NCI-H460 (cell line): ENCODE measurements at places on chromosomes 5 and 9.

DNA sequence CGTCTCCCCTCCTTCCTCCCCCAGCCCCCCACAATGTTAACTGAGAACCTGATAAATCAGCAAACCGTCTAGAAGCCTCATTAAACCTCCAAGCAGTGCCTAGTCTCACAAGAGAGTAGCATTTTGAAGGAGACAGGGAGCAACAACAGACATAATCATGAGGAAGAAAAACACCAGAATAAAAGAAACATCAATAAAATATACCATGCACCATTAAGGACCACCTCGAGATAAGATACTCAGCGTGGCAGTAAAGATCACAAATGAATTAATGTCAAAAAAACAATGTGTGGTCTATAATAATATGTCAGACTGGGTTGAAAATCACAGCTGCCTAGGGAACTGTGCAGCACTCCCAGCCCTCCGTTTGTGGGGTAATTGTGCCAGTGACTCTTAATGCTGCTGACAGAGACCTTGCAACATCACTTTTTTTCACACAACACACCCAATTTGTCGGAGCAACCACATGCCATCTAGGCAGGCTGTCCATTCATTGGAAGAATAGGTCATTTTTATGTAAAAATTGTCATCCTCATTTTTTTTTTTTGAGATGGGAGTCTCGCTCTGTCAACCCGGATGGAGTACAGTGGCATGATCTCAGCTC, 450.8 kb upstream of the WWC1 start:
- no peak for DNase-seq

- no peak for DNase-seq
These were observed 189.4 kb downstream of the CCDC192 start for GRCh38 chr5:127892467-127893207.

DNA sequence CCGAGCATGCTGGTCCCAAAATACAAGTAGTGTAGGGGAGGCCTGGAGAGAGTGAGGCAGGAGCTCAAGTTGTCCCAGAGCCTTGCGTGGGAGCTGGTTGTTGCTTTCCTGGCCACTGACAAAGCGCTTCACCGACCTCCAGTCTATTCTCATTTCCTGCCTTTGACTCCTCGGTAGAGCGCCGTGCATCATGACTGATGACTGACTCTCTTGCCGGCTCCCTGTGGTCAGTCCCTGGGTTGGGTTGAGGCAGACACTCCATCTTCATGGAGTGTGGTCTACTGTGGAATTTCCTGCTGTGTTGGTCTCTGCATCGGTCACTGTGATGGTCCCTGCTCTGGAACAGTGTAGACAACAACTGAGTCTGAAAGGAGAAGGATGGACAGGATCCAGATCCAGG, 175.1 kb upstream of the S1PR3 start:
- no peak for DNase-seq

- DNase-seq = no peak
These were observed 255.9 kb upstream of the IRX1 start for GRCh38 chr5:3339798-3340115.

- no peak for DNase-seq
These were observed 185.8 kb upstream of the IRX4 start for GRCh38 chr5:2068531-2068930.

DNA sequence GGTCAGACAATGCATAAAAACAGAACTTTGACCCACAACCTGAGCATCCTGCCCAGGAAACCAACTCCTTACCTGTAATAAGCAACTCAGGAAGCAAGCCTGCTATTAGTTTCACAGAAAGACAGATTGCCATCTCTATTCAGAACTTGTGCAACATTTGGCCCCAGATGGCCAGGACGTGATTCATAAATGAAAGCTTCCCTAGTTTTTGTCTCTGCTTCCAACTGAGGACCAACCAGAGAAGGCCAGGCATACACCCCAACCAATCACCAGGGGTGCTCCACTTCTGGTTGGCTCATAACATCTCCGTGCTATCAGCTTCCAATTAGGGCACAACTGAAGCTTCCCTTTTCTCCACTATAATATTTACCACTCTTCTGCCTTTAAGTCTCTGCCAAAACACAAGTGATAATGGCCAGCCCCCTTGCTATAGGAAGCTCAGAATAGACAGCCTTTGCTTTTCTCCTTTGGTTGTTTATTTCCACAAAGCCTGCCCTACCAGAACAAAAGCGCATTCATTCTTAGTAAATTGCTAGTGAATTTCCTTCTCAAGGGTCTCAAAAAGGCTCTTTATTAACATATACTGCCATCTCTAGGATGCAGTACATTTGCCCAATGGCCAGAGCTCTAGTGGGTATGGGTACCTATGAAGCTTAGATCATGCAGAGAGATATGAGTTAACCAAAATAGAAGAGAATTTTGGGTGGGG, 289.7 kb upstream of the DAP start:
- DNase-seq = no peak

GRCh38 chr5:84125216-84125615, 259.5 kb downstream of the EDIL3 start:
- no peak for DNase-seq

- no peak for DNase-seq
These were observed 75.6 kb upstream of the SH3PXD2B start for GRCh38 chr5:172529896-172530295.

GRCh38 chr9:83937861-83938455, 16.7 kb upstream of the KIF27 start:
- peak; percentile 76 for DNase-seq

GRCh38 chr5:82610686-82611085, 332.5 kb upstream of the RPS23 start:
- no peak for DNase-seq

- peak; percentile 26 for DNase-seq
These were observed 2.2 kb downstream of the NR2F1 start for GRCh38 chr5:93585041-93585766.

DNA sequence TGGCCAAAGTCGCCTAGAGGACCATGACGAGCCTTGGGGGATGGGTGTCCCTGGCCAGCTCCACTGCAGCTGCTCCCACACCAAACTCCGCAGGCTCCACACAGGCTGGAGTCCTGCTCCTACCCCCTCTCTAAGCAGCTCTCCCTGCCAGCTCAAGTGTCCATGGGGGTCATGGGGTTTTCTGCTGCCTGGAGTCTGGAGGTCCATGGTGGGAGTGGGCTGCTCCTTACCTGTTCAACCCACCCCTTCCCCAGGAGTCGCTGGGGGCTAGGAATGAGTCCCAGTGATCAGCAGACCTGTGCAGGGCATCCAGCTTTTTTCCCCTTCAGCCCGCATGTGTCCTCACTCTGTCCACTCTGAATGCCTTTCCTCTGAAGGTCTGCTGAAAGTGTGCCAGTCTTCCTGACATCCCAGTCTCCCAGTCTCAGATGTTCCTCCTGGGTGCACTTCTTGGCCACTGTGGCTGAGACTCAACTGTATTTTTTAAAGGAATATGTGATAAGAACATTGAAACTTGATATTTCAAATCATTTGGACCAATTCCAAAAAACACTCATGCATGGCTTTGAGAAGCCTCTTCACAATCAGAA, 261.3 kb upstream of the ANKH start:
- no peak for DNase-seq

DNA sequence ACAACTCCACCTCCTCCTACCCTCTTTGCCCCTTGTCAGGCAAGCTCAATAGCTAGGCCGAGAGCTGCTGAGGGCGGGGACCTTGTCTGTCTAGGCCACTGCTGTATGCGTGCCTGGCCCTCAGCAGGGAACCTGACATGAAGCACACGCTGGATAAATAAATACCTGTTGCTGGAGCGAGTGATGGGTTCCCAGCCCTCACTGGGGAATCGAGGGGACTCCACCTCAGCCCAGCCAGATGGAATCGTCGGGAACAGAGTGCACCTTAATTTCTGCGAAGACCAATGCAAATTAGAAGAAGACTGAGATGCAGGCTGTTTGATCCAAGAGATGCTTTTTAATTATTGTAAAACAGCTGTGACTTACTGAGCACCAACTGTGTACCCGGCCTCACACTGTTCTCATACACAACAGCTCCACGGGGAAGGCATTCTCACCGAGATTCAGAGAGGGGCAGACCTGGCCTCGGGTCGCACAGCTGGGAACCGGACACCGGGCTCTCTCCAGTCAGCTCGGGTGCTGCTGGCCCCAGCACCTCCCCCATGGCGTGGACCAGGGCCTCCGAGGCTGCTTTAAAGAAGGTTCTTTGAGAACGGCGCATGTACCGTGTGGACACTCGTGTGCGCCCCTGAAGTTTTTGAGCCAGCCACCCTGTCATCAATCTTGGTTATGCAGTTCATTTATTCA, 109.7 kb upstream of the IER5L start:
- no peak for DNase-seq

DNA sequence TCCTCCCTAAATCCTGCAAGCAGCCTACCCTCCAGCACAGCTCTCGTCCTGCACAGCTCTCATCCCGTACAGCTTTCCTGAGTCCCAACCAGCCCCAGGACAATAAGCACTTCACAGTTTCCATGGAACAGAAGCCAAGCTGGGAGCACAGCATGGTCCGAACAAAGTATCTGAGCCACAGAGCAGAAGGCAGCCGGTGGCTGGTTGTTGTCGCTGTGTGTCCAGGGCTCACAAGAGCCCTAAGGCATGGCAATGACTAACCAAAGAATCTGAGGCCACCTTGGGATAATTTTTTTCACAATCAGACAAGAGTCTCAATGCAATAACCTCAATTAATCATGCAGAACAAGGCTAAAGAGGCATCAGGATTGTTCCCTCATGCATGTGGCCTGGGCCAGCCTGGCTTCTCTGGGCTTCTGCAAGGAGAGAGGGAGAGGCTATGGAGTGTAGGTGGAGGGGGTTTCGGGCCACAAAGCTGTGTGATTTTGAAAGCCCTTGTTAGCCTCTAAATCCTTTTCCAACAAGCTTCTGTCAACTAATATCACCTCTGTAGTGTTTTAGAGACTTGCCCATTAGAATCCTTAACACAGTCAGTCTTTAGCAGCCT, 323.4 kb downstream of the PIK3R1 start:
- DNase-seq = no peak

DNA sequence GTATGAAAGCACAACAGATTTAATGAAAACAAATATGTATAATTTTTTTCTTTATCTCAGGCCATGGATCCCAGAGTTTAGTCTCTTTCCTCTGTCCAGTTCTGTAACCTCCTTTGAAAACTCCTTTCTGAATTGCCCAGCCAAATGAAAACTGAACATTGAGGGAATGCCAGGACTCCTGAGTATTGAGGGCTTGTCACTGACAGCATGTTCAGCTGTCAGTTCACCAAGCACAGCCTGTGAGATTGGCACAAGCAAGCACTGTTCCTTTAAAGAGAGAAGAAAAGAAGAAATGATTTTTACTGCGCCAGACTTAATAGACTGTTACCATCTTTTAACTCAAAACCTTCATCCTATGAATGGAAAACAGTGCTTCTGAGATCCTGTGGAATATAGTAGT, 27.3 kb downstream of the TTC1 start:
- DNase-seq = no peak

- no peak for DNase-seq
These were observed 26.8 kb downstream of the WWC1 start for GRCh38 chr5:168318240-168318639.

GRCh38 chr9:80359941-80360881, 788.4 kb downstream of the TLE4 start:
- DNase-seq = no peak

DNA sequence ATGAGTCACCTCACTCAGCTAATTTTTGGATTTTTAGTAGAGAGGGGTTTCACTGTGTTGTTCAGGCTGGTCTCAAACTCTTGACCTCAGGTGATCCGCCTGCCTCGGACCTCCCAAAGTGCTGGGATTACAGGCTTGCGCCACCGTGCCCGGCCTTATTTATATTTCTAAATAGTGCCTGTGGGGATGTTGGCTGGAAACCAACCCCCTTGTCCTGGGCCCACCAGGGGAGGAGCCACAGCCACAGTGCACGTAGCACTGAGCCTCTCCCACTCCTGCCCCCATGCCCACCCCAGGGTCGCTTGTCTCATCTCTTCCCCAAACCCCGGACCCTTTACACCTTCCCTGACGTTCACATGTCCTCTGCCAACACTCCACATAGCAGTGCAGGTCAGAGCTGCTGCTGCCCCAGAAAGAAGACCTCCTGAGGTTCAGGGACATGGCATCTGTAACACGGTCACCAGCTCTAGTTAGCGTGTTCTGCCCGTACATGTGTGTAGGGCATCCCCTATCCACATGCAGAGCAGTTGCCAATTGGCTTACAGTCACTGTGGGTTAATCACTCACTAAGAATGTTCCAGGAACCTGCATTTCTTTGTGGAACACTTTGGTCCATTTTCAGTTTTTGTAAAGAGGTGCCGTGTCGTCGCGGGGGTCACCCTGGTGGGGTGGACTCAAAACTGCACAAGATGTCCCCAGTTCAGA, 10.2 kb upstream of the MRPS2 start:
- no peak for DNase-seq

DNA sequence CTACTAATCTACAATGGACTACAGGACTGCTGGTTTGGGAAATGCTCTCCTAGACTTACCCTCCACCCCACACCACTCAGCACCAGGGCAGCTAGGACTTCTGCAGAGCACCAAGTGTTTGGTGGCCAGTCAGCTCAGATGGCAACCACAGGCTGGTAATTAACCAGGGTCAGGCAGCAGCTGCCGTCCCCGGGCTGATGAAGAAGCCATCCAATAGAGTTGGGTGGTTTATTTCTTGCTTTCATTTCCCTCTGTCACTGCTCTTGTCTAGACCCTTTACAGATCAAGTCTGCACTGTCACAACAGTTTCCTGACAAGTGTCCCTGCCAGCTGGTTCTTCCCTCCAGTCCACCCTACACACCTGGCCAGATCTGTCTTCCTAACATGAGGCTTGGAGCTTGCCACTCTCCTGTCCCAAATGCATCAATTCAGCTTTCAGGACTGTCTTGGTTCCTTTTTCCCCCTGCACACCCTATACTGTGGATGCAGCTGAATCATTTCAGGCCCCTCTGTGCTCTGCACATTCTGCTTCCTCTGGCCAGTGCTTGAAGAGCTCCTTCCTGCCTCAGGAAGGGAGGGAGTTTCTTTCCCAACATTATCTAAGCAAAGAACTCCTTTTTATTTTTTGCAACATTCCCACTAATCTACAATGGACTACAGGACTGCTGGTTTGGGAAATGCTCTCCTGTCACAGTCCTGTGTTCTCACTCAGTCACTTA, 30.2 kb upstream of the HSPA9 start:
- DNase-seq = no peak

- no peak for DNase-seq
These were observed 55.9 kb downstream of the DAP start for GRCh38 chr5:10704949-10705621.

- no peak for DNase-seq
These were observed 45.1 kb downstream of the S1PR3 start for GRCh38 chr9:89036383-89036782.

DNA sequence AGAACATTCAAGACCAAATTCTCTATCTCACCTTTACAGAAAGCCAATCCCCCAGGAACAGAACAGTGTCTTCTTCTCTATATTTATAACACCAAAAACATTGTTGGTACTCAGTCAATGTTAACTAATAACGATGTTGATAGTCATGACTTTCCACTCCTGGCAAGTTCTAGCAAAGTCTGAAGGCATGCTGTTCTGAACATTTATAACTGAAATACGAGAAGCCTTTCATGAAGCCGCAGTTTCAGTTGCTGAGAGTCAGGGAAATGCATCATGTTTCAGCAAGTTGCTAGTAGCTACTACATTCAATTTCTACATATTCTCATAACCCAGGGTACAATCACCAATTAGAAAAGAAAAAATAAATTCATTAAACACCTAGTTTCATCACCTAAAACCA, 301.4 kb downstream of the PDE4D start:
- no peak for DNase-seq

- no peak for DNase-seq
These were observed 40.2 kb upstream of the PTPN3 start for GRCh38 chr9:109538346-109538745.

- no peak for DNase-seq
These were observed 124.6 kb upstream of the TAF11L2 start for GRCh38 chr5:17373406-17373805.

GRCh38 chr5:107941036-107941435, 270.3 kb upstream of the EFNA5 start:
- DNase-seq = no peak
